CD8-positive, alpha-beta T cell (primary cell): ENCODE measurements at places on chromosomes 2 and 18.

- no peak for DNase-seq
Measured at GRCh38 chr2:187658952-187659525, 104.8 kb upstream of the TFPI start.

GRCh38 chr2:230520875-230521155 is 104.8 kb downstream of the SP100 start:
- DNase-seq, result no peak

- no peak for DNase-seq
Measured at GRCh38 chr2:189281201-189281600, 101.6 kb upstream of the COL5A2 start.

DNA sequence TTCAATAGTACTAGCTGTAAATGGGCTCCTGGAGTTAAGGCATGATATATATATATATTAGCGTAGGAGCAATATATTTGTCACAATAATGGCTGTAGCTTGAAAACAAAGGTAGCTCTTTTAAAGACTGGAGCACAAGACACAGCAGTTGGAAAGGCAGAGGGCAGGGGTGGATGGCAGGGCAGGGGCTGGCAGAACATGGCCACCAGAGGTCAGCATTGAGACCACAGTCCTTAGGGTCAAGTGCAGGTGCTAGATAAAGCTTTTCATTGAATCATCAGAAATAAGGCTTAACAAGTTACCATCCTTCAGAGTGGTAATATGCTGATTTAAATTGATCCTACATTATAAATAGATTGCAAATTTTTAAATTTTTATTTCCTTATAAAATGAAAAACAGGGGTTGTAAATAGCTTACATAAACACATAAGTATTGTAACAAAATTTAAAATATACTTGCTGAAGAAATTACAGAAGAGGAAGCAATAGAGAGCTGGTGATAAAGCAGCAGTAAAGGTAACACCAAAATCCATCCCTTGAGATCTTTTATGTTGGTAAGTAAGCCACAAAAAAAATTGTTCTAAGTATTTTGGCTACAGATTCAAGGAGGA is 161.2 kb upstream of the PIEZO2 start:
- no peak for DNase-seq

GRCh38 chr2:17208511-17208910 is 309.7 kb downstream of the RAD51AP2 start:
- DNase-seq, result no peak

GRCh38 chr18:60895181-60895580 is 438.0 kb upstream of the CDH20 start:
- no peak for DNase-seq

DNA sequence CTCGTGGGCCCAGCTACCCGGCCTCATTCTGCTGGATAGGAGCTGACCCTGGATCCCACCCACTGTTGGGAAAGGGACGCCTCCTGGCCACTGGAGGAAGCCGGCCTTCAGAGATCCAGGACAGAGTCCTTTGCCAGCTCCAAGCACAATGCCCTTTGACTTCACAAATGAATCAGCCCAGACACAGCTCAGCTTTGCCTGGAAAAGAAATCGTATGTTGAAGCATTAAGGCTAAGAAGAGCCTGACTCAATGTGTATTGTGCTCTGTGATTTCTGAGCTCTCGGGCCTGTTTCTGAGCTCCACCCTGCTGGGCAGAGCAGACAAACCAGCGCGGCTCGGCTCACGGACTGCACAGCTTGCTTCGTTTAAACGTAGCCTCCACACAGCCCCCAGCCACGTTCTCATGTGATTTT is 162.9 kb upstream of the APCDD1 start:
- DNase-seq, result no peak

GRCh38 chr18:8279781-8280330 is 329.4 kb upstream of the RAB12 start:
- DNase-seq, result no peak
